ENCODE measurements at places on chromosomes 7 and 10. TPM values are rescaled to one million over a fixed set of nuclear protein-coding genes. Genes with fewer than 3 reads are reported as not detected.

Gene PAPOLB
- 0.13 TPM for total RNA-seq

Gene PTF1A
- total RNA-seq: not detected

Gene MYH16
- not detected for total RNA-seq

Gene STOX1
- total RNA-seq: 5.8 TPM

Gene ADGRA1
- total RNA-seq: 0.13 TPM

Gene RBP4
- total RNA-seq: not detected

Gene LANCL2
- total RNA-seq: 26.4 TPM

Gene RBP3
- total RNA-seq: not detected

Gene VSTM4
- total RNA-seq: 0.35 TPM

Gene SYCE1
- not detected for total RNA-seq

Gene FBXL13
- 4.4 TPM for total RNA-seq

Gene TSPAN14
- total RNA-seq: 46.6 TPM

Gene FGFR2
- 135 TPM for total RNA-seq

DNA sequence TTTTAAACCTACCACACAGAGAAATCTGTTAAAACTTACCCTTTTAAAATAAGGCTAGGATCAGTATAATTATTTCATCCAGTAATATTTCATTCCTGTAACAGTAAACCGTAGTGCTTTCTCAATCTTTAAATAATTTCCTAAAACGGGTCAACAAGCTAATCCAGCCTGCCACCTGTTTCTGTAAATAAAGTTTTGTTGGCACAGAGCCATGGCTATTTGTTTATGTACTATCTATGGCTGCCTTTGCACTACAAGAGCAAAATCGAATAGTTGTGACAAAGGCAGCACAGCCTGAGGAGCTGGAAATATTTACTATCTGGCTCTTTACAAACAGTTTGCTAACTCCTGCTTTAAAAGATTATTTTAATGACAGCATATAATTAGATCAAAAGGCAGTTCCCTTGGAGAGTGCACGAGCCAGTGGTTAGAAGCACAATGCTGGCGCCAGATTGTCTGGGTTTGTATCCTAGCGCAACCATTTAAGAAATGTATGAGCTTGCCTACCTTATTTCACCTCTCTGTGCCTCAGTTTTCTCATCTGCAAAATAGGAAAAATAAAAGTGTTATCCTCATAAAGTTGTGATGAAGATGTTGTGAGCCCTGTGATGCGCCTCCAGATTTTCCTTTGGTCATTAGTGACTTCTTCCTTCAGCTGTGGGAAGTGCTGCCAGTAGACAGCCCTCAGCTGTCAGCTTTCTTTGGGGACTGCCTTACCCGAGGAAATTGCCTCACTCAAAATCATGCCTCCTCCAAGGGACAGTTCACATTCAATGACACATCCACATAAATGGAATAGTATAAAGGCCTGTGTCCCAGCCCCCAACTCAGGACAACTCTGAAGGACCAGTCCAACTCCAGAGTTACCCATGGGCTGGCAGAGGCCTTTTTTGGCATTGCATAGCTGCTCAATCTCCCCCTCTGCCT lies 11.8 kb upstream of the MIOS start:
- H3K27me3 ChIP-seq: no peaks in the 10 kb centered on the region
- H3K4me1 ChIP-seq: no peaks in the 10 kb centered on the region
- no peak overlapping the region for H3K27ac ChIP-seq
- peaks cover 7% of the 10 kb centered on the region for H3K36me3 ChIP-seq

DNA sequence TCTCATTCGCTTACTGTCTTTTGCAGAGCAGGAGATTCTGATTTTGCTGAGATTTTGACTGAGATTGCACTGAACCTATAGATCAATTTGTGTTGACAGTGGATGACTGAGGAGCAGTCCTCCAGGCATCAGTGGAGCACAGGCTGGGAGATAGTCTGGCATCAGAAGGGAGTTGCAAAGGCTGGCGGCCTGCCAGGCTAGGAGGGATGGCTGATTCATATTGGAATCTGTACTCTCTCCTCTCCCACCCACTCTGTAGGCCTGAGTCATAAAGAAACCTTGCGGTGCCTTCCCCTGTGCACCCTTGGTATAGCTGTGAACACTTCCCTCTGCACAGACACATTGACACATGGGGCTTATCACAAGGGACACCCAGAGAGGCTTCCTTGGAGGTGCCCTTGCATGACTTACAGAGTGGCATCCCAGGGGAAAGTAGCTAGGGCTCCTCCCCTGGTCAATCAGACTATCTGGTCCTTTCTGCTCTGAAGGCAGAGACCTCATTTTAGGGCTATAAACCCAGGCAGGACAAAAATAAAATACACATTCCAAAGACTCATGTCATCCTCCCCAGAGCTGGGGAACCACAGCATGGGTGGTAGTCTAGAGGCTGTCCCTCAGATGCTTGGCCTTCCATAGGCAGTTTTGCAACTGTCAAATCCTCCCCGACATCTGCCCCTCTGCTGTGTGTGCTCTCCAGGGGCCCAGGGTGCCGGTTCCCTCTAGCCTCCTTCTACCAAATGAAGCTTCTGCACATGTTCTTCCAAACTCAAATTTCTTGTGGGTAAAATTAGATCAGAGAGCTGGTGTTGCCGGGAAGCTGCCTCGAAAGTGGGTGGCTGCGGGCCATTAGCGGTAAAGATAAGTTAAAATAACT lies 37.4 kb upstream of the EEPD1 start:
- H3K4me3 ChIP-seq: no peak overlapping the region
- DNase-seq: no peak
- no peak overlapping the region for H3K27ac ChIP-seq
- H3K27me3 ChIP-seq: no peaks in the 10 kb centered on the region
- no peaks in the 10 kb centered on the region for H3K4me1 ChIP-seq

- no peak for DNase-seq
- H3K27ac ChIP-seq: no peak overlapping the region
- no peak overlapping the region for H3K4me3 ChIP-seq
- H3K4me1 ChIP-seq: peaks cover 2% of the 10 kb centered on the region
- H3K27me3 ChIP-seq: no peaks in the 10 kb centered on the region
- H3K36me3 ChIP-seq: peaks cover 4% of the 10 kb centered on the region
Measured at GRCh38 chr7:133859871-133860450, 267.2 kb upstream of the LRGUK start.

DNA sequence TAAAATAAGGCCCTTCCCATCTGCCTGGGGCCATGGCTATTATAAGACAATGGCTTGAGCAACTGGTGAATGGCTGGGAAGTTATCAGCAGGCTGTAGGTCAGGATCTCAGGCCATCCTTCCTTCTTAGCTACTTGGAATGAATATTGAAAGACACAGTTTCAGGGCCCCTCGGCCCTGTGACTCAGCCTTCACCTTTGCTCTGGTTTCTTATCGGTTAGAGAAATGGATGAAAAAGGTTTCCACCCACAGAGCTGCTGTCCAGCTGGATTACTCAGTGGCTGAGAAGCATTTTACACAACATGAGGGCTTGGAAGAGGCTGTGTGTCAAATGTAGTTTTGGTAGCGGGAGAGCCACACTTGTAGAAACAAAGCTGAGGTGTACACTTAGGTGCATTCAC lies 9.4 kb downstream of the ACSL5 start:
- no peaks in the 10 kb centered on the region for H3K4me1 ChIP-seq
- no peaks in the 10 kb centered on the region for H3K27me3 ChIP-seq
- H3K27ac ChIP-seq: no peak overlapping the region
- H3K4me3 ChIP-seq: no peak overlapping the region
- no peak for DNase-seq

- H3K27ac ChIP-seq: no peak overlapping the region
- no peaks in the 10 kb centered on the region for H3K4me1 ChIP-seq
- H3K36me3 ChIP-seq: no peaks in the 10 kb centered on the region
Measured at GRCh38 chr10:69960606-69960987, 92.0 kb upstream of the MACROH2A2 start.

GRCh38 chr10:72952642-72953158 lies 1.9 kb downstream of the PLA2G12B start:
- H3K27me3 ChIP-seq: no peaks in the 10 kb centered on the region
- H3K36me3 ChIP-seq: no peaks in the 10 kb centered on the region
- no peak overlapping the region for H3K4me3 ChIP-seq
- no peaks in the 10 kb centered on the region for H3K4me1 ChIP-seq
- H3K27ac ChIP-seq: no peak overlapping the region
- no peak for DNase-seq

GRCh38 chr10:43808136-43808535 lies 159.5 kb upstream of the ZNF32 start:
- H3K4me3 ChIP-seq: no peak overlapping the region
- H3K27ac ChIP-seq: no peak overlapping the region
- DNase-seq: no peak
- H3K27me3 ChIP-seq: no peaks in the 10 kb centered on the region

- DNase-seq: peak; percentile 77
- H3K27me3 ChIP-seq: peaks cover 3% of the 10 kb centered on the region
- no peak within 1 kb of the TSS for H3K27ac ChIP-seq
- H3K4me3 ChIP-seq: peak within 1 kb of the TSS; percentile 67
- H3K4me1 ChIP-seq: peaks cover 4% of the 10 kb centered on the region
Measured at GRCh38 chr10:97849687-97850402, at the start of gene GOLGA7B. Gene GOLGA7B (plus strand): TSS chr10:97849843. CDS start chr10:97850304, 461 bp downstream.

DNA sequence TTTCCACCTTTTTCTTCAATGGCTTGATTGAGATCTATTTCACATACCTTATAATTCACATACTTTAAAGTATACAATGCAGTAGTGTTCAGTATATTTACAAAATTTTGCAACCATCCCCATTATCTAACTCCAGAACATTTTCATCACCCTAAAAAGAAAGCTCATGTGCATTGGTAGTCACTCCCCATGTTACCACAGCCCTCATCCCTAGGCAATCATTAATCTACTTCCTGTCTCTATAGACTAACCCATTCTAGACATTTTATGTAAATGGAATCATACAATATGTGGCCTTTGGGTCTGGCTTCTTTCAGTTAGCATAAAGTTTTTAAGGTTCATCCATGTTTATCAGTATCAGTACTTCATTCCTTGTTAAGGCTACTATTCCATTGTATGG lies 214.2 kb downstream of the WDR11 start:
- H3K4me3 ChIP-seq: no peak overlapping the region
- H3K36me3 ChIP-seq: no peaks in the 10 kb centered on the region
- no peaks in the 10 kb centered on the region for H3K27me3 ChIP-seq
- H3K27ac ChIP-seq: no peak overlapping the region

- H3K4me3 ChIP-seq: no peak overlapping the region
Measured at GRCh38 chr7:16652888-16653287, 6.9 kb downstream of the BZW2 start.

DNA sequence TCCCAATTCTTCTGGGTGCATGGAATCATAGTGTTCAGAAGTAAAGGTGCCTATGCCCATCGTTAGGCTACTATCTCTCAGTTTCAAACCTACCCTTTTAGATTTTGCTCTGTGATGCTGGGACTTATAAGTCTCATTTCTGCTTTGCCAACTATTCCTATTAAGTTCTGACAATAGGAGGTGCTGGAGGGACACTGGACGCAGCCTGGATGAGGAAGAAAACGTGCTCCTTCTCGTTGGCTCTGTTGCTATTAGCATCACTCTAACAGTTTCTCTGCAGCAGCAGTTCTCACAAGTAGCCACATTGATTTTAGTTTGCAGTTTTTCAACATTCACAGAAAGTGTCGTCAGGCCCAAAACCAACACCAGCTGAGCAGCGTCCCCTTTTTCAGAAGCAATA lies 72.4 kb downstream of the ABCC2 start:
- peaks cover 7% of the 10 kb centered on the region for H3K4me1 ChIP-seq
- no peak for DNase-seq
- H3K4me3 ChIP-seq: no peak overlapping the region
- no peaks in the 10 kb centered on the region for H3K36me3 ChIP-seq

- DNase-seq: no peak
- H3K36me3 ChIP-seq: no peaks in the 10 kb centered on the region
- no peaks in the 10 kb centered on the region for H3K27me3 ChIP-seq
- no peak overlapping the region for H3K27ac ChIP-seq
- H3K4me1 ChIP-seq: no peaks in the 10 kb centered on the region
Measured at GRCh38 chr7:18637516-18637915, 142.0 kb downstream of the HDAC9 start.

GRCh38 chr7:79855172-79855571 lies 279.5 kb upstream of the GNAI1 start:
- H3K36me3 ChIP-seq: no peaks in the 10 kb centered on the region
- no peak overlapping the region for H3K27ac ChIP-seq
- no peaks in the 10 kb centered on the region for H3K4me1 ChIP-seq
- H3K4me3 ChIP-seq: no peak overlapping the region
- DNase-seq: no peak

- no peaks in the 10 kb centered on the region for H3K4me1 ChIP-seq
- no peak overlapping the region for H3K27ac ChIP-seq
- H3K27me3 ChIP-seq: no peaks in the 10 kb centered on the region
- peaks cover 6% of the 10 kb centered on the region for H3K36me3 ChIP-seq
- H3K4me3 ChIP-seq: no peak overlapping the region
Measured at GRCh38 chr10:74585231-74586087, 240.9 kb upstream of the KAT6B start.

DNA sequence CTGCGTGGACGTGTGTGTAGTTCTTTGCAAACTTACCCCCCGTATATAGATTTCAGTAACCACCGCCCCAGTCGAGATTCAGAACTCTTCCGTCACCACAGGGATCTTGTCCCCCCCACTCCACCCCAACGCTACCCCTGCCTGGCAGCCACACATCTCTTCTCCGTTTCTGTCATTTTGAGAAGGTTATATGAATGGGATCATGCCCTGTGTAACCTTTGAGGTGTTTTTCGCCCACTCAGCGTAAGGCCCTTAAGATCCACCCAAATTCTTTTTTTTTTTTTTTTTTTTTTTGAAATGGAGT lies 83.4 kb downstream of the ELFN1 start:
- no peaks in the 10 kb centered on the region for H3K36me3 ChIP-seq
- H3K4me3 ChIP-seq: no peak overlapping the region
- H3K27ac ChIP-seq: no peak overlapping the region
- H3K4me1 ChIP-seq: peaks cover 3% of the 10 kb centered on the region
- DNase-seq: no peak
- H3K27me3 ChIP-seq: no peaks in the 10 kb centered on the region

DNA sequence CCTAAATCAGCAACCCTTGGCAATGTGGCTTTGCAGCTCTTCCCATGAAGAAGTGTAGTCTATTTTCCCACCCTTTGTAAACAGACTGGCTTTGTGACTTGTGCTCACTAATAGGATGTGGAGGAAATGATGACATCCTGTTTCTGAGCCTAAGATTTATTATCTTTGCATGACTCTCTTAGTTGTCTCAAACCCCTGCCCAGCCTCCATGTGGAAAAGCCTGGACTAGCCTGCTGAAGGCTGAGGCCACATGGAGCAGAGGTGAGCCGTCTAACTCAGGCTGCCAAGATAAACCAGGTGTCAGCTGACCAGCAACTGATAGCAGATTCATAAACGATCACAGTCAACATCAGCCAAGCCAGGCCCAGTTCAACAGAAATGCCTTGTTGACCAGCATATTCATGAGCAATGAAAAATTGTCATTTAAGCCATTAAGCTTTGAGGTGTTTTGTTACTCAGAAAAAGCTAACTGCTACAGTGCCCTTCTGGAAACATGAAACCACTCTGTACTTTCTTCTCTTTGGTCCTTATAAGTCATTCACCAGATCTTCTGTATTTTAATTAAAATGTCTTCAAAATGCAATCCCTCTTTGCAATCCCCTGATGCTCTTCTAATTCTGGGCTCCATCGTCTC lies 586.3 kb upstream of the ANKRD30A start:
- no peaks in the 10 kb centered on the region for H3K36me3 ChIP-seq
- H3K27ac ChIP-seq: no peak overlapping the region
- no peak for DNase-seq
- H3K4me1 ChIP-seq: no peaks in the 10 kb centered on the region
- H3K4me3 ChIP-seq: no peak overlapping the region

Data from H9 (cell line).